ENCODE measurements at places on chromosomes 3 and 15. TPM values are rescaled to one million over a fixed set of nuclear protein-coding genes. Genes with fewer than 3 reads are reported as not detected.
A peak's percentile ranks its signal among the peaks of the same experiment; 100 is the strongest.

ARHGEF26 gene
- not detected for total RNA-seq

CISH gene
- total RNA-seq = 192 TPM

GPR62 gene
- total RNA-seq = not detected

MKRN3 gene
- total RNA-seq = 1.4 TPM

SAXO2 gene
- total RNA-seq = 2.4 TPM

SLC6A20 gene
- total RNA-seq = not detected

GRCh38 chr15:75723171-75723846 lies 10.7 kb upstream of the CSPG4 start:
- no peak overlapping the region for H3K27ac ChIP-seq
- no peak for DNase-seq
- no peak overlapping the region for H3K4me3 ChIP-seq

DNA sequence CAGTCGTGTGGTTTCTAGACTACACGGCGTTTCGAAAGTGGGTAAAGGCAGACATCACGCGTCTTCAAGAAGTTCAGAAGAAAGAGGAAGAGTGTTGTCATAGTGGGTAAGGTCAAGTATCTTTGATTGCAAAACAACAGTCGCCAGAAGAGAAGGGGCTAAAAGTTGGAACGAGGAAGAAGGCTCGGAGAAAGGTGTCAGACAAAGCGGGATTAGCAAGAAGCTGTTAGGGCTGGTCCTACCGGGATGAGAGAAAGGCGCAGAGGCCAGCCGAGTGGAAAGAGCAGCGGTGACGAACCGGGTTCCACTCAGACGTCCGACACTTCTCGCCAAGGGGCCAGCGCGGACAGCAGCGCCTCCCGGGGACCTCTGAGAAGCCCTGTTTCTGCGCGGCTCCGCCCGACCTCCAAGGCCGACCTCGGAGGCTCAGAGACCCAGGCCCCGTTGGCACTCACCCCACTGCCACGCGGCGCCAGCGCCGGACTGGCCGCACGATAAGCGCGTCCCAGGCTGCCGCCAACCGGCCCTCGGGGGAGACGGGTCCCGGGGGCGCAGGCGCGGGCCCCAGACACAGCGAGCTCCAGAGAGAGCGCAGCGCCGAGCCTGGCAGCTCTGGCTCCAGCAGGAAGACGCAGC lies 436 bp downstream of the ADPGK start:
- H3K36me3 ChIP-seq = peaks cover 38% of the 10 kb centered on the region
- peaks cover 38% of the 10 kb centered on the region for H3K4me1 ChIP-seq
- H3K27ac ChIP-seq = peak overlapping the region; percentile 96
- peak overlapping the region; percentile 92 for H3K4me3 ChIP-seq

DNA sequence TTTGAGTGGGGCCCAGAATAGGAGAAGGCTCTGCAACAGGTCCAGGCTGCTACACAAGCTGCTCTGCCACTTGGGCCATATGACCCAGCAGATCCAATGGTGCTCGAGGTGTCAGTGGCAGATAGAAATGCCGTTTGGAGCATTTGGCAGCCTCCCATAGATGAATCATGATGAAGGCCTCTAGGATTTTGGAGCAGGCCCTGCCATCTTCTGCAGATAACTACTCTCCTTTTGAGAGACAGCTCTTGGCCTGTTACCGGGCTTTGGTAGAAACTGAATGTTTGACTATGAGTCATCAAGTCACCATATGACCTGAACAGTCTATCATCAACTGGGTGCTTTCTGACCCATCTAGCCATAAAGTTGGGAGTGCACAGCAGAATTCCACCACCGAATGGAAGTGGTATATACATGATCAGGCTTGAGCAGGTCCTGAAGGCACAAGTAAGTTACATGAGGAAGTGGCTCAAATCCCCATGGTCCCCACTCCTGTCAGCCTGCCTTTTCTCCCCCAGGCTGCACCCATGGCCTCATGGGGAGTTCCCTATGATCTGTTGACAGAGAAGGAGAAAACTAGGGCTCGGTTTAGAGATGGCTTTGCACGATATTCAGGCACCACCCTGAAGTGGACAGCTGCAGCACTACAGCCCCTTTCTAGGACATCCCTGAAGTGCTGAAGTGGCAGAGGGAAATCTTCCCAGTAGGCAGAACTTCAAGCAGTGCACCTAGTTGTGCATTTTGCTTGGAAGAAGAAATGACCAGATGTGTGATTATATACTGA lies 971.4 kb downstream of the MCTP2 start:
- no peak overlapping the region for H3K4me3 ChIP-seq
- no peaks in the 10 kb centered on the region for H3K36me3 ChIP-seq
- no peaks in the 10 kb centered on the region for H3K27me3 ChIP-seq
- DNase-seq = no peak
- no peak overlapping the region for H3K27ac ChIP-seq
- H3K4me1 ChIP-seq = no peaks in the 10 kb centered on the region

DNA sequence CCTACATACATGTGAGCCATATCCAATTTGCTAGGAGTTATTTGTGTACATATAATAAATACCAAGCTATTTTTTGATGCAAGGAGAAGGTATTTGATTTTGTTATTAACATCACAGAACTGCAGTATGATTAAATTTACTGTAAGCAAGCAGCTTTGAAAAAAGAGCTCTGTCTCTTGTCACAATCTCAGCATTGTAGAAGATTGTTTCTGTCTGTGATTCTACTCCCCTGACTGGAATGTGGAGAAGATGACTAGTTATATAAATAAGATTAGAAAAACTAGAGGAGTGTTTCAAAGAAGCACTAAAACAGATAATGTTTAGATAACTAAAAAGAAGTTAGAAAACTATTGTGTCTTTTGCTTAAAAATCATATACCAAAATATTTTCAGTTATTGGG lies 17.1 kb upstream of the DCBLD2 start:
- peaks cover 14% of the 10 kb centered on the region for H3K27me3 ChIP-seq
- no peak overlapping the region for H3K4me3 ChIP-seq
- H3K27ac ChIP-seq = no peak overlapping the region
- DNase-seq = no peak

DNA sequence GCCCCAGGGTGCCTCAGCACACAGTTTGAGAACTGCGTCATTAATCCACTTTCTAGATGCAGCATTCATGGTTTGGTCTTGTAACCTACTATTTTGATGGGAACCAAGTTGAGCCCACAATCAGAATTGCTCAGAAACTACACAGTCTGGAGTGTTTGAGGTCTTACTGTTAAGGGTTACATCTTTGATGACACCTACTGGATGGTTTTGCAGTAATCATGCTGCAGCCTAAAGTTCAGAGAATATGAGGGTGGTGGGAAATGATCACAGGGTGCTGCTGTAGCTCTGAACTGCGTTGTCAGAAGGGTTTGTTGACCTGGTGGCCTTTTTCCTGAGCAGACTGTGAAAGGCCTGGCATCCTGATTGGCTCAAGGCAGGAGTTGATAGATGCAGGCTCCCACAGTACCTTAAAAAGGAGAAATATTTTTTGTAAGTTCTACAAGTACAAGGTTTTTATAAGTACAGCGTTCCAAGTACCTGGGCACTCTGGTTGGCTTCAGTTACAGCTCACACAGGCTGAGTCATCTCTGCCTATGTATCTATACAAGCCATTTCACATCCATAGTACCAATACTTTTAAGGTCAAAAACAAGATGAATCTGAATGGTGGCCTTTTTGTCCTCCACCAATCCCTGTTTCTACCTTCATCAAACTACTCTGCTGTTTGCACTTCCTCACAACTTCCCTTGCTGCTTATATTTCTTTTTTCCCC lies 60.5 kb upstream of the ACKR4 start:
- H3K4me3 ChIP-seq = no peak overlapping the region
- peak overlapping the region; percentile 75 for H3K27ac ChIP-seq
- peaks cover 21% of the 10 kb centered on the region for H3K36me3 ChIP-seq
- H3K27me3 ChIP-seq = no peaks in the 10 kb centered on the region
- peaks cover 25% of the 10 kb centered on the region for H3K4me1 ChIP-seq
- no peak for DNase-seq

DNA sequence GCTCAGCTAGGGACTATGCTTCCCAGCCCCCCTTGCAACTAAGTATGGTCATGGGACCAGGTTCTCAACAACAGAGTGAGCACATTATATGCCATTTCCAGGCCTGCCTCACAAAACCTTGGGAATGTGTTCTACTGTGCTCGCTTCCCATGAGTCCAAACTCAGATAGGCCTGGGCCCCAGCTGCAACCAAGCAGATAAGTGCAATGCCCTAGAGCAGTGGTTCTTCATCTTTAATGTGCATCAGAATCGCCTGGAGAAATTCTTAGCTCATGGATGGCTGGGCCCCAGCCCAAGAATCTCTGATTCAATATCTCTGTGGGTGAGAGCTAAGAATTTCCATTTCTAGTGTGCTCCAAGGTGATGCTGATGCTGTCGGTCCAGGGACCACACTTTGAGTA lies 27.5 kb upstream of the TBC1D21 start:
- no peaks in the 10 kb centered on the region for H3K36me3 ChIP-seq
- no peak overlapping the region for H3K4me3 ChIP-seq
- no peak for DNase-seq
- peaks cover 5% of the 10 kb centered on the region for H3K27me3 ChIP-seq
- H3K27ac ChIP-seq = no peak overlapping the region
- no peaks in the 10 kb centered on the region for H3K4me1 ChIP-seq

DNA sequence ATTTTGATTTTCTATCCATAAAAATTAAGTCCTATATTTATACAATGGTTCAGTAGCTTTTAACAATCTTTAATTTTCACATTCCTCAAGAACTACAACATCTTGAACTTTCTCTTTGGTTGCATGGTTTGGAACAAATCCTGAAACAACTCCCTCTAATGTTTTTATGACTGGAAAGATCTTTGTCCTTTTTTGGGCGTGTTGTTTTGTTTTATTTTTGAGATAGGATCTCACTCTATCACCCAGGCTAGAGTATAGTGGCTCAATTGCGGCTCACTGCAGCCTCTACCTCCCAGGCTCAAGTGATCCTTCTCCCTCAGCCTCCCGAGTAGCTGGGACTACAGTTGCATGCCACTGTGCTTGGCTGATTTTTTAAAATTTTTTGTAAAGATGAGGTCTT lies 4.0 kb downstream of the STX19 start:
- no peak overlapping the region for H3K4me3 ChIP-seq
- DNase-seq = no peak
- H3K36me3 ChIP-seq = no peaks in the 10 kb centered on the region

DNA sequence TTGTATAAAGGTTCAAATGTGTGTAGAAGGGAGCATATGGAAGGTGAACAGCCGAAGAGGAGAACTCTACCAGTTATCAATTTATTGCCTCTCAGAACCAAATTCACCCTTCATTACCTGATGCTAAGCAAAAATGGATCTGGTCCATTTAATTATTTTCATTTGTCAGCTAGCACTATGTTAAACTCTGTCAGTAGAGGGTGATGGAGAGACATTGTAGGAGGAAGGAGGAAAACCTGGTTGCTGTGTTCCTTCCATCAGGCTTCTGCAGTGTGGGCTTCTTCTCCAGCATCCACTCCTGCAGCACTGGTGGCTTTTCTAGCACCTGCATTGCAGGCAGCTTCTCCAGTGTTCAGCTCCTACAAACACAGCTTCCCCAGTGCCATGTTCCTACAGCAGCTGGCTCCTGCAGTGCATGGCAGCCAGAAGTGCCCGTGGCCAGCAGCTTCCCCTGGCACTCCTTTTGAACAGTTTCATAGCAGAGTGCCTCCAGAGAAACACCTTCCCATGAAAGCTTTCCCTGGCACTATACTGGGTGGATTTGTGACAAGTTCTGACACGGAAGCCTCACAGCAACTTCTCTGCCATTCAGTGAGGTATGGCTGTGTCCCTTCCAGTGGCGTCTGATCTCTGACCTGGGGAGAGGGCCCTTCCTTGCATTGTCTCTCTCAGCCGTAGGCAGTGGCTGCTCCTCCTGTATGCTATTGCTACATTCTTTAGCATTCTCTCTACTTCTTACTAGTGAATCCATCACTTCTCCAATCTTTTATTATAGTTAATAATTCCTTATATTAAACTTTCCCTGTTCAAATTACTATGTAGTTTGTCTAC lies 14.6 kb upstream of the IL17RD start:
- H3K4me1 ChIP-seq = no peaks in the 10 kb centered on the region
- DNase-seq = no peak
- no peak overlapping the region for H3K4me3 ChIP-seq
- H3K27ac ChIP-seq = no peak overlapping the region

- H3K27me3 ChIP-seq = no peaks in the 10 kb centered on the region
- DNase-seq = no peak
- no peak overlapping the region for H3K4me3 ChIP-seq
- no peaks in the 10 kb centered on the region for H3K36me3 ChIP-seq
These were observed 344.9 kb downstream of the SLC9A9 start for GRCh38 chr3:143503325-143503885.

- no peak for DNase-seq
- H3K36me3 ChIP-seq = no peaks in the 10 kb centered on the region
- H3K27ac ChIP-seq = no peak overlapping the region
- H3K4me3 ChIP-seq = no peak overlapping the region
- no peaks in the 10 kb centered on the region for H3K4me1 ChIP-seq
- H3K27me3 ChIP-seq = no peaks in the 10 kb centered on the region
These were observed 25.5 kb downstream of the RARB start for GRCh38 chr3:25453619-25454004.

DNA sequence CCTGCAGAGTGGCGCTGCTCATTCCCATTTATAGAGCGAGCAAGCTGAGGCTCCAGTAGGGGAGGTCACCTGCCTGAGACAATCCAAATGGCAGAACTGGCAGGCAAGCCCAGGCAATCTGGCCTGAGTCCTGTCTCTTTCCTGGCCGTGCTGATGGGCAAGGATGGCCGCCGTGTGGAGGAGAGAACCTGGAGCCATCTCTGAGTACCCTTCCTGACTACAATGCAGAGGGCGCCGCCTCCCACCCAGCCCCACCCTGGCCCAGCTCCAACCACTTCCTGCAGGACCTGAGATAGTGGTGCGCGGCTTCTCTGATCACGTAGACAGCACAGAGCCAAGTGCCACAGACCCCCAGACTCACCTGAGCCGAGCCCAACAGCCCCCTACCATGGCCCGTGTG lies 7.0 kb downstream of the TLR9 start:
- peak overlapping the region; percentile 82 for H3K27ac ChIP-seq
- peak; percentile 45 for DNase-seq
- peak overlapping the region; percentile 63 for H3K4me3 ChIP-seq

- no peaks in the 10 kb centered on the region for H3K4me1 ChIP-seq
- no peak for DNase-seq
- no peak overlapping the region for H3K27ac ChIP-seq
These were observed 75.7 kb downstream of the GAP43 start for GRCh38 chr3:115698851-115699591.
